ENCODE measurements at places on chromosomes 12 and 14.

DNA sequence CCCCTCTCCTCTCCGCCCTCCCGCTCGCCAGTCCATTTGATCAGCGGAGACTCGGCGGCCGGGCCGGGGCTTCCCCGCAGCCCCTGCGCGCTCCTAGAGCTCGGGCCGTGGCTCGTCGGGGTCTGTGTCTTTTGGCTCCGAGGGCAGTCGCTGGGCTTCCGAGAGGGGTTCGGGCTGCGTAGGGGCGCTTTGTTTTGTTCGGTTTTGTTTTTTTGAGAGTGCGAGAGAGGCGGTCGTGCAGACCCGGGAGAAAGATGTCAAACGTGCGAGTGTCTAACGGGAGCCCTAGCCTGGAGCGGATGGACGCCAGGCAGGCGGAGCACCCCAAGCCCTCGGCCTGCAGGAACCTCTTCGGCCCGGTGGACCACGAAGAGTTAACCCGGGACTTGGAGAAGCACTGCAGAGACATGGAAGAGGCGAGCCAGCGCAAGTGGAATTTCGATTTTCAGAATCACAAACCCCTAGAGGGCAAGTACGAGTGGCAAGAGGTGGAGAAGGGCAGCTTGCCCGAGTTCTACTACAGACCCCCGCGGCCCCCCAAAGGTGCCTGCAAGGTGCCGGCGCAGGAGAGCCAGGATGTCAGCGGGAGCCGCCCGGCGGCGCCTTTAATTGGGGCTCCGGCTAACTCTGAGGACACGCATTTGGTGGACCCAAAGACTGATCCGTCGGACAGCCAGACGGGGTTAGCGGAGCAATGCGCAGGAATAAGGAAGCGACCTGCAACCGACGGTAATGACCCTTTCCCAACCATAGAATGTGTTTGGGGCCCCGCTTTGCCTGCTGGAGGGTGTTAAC, 615 bp downstream of the CDKN1B start:
- no peak for DNase-seq

DNA sequence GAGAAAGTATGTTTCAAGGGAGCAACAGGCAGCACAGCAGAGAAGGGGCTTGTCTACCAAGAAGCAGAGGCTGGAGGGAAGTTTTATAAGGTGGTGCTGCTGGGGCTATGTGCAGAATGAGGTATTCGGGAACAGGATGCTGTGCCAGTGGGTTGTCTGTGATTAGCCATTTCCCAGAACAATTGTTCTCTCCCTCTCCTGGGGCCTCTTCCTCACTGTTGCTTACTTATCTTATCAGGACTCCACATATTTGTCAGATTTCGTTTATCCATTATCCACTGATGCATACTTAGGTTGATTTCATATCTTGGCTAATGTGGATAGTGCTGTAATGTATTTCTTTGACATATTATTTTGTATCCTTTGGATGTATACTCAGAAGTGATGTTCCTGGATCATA, 195.1 kb upstream of the RTL1 start:
- no peak for DNase-seq

DNA sequence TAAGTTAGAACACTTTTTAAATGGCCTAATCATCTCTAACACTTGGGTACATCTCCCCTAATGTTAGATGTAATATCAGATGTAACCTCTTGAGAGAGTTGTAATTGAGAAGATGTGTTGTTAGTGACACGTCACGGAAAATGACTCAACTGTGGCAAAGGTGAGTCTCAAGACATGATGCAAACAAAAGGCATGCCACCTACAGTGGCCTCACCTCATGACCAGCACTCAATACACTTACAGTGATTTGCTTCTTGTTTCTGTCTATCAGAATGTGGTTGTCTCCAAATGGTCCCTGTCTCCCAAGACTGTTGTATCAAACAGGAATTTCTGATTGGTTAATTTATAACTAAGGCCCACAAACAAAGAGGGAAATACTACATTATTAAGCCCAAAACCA, 91.2 kb downstream of the SLC25A21 start:
- DNase-seq = no peak

GRCh38 chr14:80940146-80940545, 1.4 kb downstream of the CEP128 start:
- DNase-seq = no peak

DNA sequence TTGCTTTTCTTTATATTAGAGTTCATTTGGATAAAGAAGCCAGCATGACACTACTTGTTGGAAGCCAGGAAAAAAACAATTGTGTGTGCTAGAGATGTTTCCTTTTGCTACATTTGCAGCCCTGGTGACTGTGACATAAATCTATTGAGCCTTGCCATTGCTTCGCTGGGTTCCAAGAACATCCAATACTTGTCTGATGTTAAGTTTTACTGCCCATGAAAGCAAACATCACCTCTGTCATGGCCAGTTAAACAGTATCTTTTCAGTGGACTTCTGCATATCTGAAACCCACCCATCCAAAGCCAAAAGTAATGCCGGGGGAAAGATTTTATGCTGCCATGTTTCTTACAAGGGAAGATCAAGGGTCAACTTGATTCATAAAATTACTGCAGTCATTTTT, 184.0 kb downstream of the MSRB3 start:
- DNase-seq = no peak

- DNase-seq = no peak
Measured at GRCh38 chr12:52127683-52128450, 48.4 kb downstream of the SMIM41 start.

DNA sequence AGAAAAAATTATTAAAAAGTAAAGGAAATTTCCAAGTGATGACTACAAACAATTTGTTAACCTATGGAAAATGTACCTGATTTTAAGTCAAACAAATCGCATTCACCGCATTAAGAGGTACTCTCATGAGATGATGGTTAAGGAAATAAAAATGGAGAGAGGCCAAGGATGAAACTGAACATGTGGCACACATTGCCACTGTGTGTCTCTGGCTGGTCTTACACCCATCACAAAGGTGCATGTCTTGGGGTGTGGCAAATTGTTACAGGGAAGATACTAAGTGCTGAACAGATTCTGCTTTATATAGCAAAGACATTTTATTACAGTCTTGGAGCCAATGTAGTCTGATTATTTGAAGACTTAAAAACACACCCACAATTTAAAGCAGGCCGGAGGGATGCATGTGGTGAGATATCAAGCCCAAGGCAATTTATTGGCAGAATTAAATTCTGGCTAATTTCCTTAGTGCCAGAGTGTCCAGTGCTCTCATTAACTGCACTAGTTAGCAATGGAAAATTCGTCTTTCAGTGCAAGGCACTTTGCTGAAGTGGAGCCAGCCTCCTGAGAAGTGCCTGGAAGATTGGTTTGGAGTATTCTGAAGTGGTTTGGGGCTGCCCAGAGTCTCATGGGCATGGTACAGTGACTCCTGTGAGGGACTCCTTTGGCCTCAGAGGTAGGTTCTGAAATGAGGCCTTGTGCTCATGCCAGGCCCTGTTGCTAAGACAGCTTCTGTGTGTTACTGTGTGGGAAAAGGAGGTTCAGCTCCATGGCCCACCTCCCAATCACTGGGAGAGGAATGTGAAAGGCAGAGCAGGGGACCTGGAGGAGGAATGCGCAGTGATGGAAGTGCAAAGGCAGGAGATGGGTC, 166.9 kb downstream of the BRMS1L start:
- no peak for DNase-seq

DNA sequence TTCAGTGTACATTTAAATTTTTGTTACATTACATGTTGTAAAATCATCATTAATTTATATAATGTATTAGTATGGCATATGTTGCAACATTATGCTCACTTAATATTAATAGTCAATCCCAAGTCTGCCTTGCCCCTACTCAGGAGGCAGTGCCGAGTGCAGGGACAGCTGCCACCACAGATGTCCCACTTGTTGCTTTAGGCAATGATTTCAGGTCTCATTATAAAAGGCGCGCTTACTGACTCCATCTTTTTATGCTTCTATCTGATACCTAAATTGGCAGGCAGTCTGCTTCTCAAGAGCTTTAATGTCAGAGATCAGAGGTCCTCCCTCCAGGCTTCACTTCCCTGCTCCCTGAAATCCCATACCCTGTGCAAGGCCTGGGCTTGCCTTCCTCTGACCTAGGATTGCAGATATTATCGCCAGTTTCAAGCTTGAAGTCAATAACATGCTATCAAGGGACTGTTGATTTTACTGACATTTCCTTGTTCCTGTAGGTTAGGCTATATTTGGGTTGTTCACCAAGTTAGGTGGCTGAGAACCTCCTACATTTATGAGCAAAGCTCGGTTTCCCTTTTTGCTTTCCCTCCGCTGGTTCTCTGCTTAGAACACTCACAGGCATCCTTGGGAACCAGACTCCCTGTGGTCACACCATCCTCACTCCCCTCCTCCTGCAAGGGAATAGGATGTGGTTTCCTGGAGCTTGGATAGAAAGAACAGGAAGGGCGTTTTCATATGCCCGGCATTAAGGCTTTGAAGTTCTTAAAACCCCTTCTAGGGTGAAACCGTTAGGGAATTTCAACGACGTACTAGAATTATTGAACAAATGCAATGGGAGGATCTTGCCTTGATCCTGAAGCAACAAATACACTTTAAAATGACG, 208.4 kb upstream of the FKBP4 start:
- no peak for DNase-seq

DNA sequence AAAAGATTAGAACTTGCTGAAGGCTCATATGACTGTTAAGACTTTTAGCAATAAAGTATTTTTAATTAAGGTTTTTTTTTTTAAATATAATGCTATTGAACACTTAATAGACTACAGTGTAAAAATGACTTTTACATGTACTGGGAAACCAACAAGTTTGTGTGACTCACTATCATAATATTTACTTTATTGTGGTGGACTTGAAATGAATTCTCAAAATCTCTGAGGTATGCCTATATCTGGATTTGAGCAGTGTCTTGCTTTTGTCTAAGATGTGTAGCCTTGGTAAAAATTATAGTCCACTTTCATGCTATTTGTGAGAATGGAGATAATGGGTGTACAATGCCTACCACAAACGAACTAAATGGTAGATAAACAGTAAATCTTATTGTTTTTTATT, 33.9 kb upstream of the NAV3 start:
- no peak for DNase-seq

DNA sequence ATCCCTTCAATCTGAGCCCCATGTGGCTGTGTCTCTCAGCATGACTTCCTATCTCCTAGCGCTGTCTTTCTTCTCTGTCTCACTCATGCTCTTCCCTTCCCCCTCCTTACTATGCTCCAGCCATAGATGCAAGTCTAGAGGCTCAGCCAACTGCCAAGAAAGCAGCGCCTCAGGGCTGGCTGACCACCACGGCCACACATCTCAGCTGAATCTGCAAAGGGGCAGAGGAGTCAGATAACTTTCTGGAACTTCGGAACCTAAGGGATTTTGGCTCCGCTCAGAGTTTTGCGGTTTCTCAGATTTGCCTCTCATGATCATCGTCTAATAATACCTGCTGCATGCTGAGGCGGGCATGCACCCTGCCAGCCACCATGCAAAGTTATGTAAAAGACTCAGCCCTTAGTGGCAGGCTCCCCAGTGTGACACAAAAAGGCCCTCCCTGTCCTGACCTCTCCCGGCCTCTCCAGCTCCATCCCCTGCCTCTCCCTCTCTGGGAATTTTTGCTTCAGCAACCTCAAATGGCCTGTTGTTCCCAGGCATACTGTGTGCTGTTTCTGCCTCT, 5.0 kb upstream of the FGF6 start:
- no peak for DNase-seq

GRCh38 chr12:56332512-56333196, 1.1 kb downstream of the PAN2 start:
- no peak for DNase-seq

GRCh38 chr14:53306267-53306721, 153.2 kb upstream of the DDHD1 start:
- peak; percentile 54 for DNase-seq

- DNase-seq = peak; percentile 37
Measured at GRCh38 chr14:36661506-36662257, at the start of gene PAX9. Gene PAX9, plus strand, starts transcription at chr14:36661860. Its CDS starts 230 bp downstream, at chr14:36662090.

DNA sequence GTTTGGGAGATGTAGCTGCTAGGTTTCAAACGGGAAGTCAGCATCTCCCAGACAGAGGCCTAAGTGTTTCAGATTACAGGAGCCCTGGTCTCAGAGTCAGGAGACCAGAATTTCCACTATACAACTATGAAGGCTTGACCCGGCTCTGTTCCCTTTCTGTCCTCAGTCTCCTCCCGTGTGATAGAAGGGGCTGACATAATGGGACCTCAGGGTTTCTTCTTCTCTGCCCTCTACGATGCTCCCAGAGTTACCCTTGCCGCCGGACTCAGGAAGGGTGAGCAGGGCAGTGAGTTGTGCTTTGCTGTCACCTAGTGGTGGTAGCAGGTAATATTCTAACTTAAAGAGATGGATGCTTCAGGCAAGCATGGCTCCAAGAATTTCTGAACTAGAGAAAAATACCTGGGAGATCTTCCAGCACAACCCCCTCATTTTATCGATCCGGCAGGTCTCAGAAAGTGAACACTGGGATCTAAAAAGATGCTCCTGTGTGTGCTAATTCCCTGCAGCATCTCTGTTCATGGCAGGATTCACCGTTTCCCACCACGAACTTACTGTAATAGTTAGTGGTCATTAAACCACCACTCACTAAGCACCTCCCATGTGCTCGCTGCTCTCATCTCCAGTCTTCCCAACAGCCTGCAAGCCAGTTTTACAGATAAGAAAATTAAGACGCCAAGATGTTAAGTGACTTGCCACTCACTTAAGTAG, 84.4 kb downstream of the VWF start:
- peak; percentile 42 for DNase-seq

DNA sequence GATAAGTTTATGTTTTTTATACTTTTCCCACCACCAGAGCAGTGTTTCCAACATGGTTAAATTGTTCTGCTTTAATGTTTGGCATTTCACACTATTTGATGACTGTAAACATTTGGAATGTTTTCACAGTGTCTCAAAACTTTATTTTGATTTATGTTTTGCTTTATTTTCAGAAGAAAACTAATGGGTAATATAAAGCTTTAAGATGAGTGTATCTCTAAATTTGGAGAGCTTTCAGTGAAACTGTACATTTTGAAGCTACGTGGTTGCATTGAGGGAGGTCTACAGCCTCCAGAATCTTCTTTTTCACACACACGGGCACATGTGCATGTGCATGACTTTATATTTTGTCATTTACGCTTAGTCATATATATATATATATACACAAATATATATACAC, 10.7 kb downstream of the BICD1 start:
- DNase-seq = no peak

GRCh38 chr14:99391671-99392070, 89.0 kb downstream of the SETD3 start:
- no peak for DNase-seq

DNA sequence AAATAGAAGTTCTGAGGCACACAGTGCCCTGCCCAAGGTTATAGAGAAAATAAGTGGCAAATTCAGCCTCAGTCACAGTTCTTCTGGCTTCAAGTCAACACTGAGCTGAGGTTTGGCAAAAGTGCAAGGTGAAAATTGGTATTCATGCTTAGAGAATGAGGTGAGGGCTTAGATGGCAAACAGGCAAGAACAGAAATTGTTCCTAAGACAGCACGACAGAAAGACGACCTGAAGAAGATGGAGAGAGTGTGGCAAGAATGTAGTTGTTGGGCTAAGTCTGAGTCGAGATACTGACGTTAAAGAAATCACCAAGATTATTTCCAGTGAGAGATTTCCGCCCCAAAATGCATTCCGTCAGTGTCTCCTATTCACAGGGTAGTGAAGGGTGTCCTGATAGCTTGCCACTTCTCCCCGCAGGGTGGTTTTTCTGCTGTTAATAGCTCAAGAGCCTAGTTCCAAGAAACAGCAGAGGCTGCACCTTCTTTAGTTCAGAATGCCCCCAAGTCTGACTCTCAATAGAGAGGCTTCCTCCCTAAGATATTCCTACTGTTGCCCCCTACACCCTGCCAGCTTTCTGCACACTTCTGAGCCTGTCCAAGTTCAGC, 260.8 kb upstream of the AMIGO2 start:
- DNase-seq = no peak

GRCh38 chr12:59844750-59845149, 248.9 kb downstream of the SLC16A7 start:
- no peak for DNase-seq

Data from activated CD4-positive, alpha-beta T cell treated with anti-CD3 and anti-CD28 coated beads, Interleukin-2, amount 50 U/mL, for 48 hours (primary cell).